Tracheal epithelial cell (primary cell): ENCODE measurements at places on chromosomes 1 and 21. TPM values are rescaled to one million over a fixed set of nuclear protein-coding genes. Genes with fewer than 3 reads are reported as not detected.

Gene ITLN2
- 0.64 TPM in 1 of 2 replicates, not detected in the other for total RNA-seq

Gene BNIPL
- total RNA-seq: 2.4 and 5.5 TPM in 2 replicates

Gene FAM229A
- total RNA-seq: 0.48 TPM in 1 of 2 replicates, not detected in the other

Gene TTC34
- total RNA-seq: under 0.01 TPM in 2 replicates

Gene PEAR1
- 1.4 and 1.5 TPM in 2 replicates for total RNA-seq

Gene ADGRL4
- under 0.01 and 0.96 TPM in 2 replicates for total RNA-seq

Gene FGR
- total RNA-seq: 0.64 and 0.72 TPM in 2 replicates

Gene MPZ
- total RNA-seq: 0.21 and 0.24 TPM in 2 replicates

Gene S100A4
- 44.8 and 55.4 TPM in 2 replicates for total RNA-seq

Gene CNR2
- not detected in 2 replicates for total RNA-seq

Gene PCP4
- not detected in 2 replicates for total RNA-seq

Gene TTC24
- not detected in 2 replicates for total RNA-seq

Gene CACNA1S
- total RNA-seq: not detected in 2 replicates

Gene SLC9C2
- total RNA-seq: not detected in 2 replicates

Gene BTG3
- 37.4 and 45.8 TPM in 2 replicates for total RNA-seq

Gene LCK
- total RNA-seq: 0.24 TPM in 1 of 2 replicates, not detected in the other

Gene CAMSAP2
- total RNA-seq: 40.2 and 59.5 TPM in 2 replicates
